Immature natural killer cell (primary cell): ENCODE measurements at places on chromosomes 2 and 18.

DNA sequence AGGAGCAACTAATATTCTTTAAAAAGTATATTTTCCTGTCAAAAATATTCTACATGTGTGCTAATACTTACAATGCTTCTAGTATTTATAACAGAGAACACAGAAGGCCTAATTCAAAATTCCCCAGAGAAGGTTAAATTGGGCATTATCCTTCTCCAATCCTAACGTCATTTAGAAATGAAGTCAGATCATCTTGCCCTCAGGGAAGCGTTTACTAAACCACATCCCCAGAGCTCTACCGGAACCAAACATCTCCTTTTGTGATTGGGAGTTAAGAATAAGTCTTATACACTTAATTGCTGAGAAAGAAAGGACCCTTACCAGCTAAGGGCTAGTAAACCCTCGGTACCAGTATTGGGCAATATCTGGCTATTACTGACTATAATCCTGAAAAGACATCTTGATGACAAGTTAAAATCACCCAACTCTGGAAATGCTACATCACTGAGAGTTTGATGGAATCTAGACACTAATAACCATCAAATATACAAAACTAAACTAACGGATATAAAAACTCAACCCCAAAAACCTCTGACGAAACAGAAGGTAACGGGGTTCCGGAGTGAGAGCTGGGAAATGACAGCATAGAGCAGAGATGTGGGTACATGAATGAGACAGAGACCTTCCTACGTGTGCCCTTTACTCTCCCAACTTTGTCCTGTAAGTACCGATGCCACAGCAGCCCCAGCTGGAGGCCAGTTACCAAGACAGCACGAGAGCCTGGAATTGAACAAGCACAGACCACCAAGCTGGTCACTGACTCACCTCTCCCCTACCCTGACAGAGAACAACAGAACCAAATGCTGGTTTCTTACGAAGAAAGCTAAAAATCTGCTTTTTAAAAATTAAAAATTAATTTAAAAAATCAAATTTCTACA lies 35.0 kb downstream of the WDSUB1 start:
- DNase-seq, result no peak

GRCh38 chr2:119710281-119710680 lies 31.3 kb downstream of the TMEM177 start:
- DNase-seq, result no peak

- DNase-seq, result no peak
Measured at GRCh38 chr2:191198271-191198670, 46.9 kb upstream of the MYO1B start.

DNA sequence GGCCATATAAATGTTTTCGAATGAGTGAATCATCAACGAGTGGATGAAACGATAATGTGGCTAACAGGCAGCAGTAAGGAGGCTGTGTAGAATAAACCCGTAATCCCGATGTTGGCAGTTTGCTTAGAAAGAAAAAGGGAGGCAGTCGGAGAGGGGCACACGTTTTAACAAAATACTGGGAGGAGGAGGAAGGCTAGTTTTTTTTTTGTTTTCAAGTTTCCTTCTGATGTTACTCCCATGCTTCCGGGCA lies 476 bp upstream of the MSH2 start:
- DNase-seq, result no peak

- DNase-seq, result no peak
Measured at GRCh38 chr2:9333591-9334171, 89.6 kb downstream of the ITGB1BP1 start.

- DNase-seq, result no peak
Measured at GRCh38 chr18:35289727-35290093, 319 bp downstream of the ZSCAN30 start.

DNA sequence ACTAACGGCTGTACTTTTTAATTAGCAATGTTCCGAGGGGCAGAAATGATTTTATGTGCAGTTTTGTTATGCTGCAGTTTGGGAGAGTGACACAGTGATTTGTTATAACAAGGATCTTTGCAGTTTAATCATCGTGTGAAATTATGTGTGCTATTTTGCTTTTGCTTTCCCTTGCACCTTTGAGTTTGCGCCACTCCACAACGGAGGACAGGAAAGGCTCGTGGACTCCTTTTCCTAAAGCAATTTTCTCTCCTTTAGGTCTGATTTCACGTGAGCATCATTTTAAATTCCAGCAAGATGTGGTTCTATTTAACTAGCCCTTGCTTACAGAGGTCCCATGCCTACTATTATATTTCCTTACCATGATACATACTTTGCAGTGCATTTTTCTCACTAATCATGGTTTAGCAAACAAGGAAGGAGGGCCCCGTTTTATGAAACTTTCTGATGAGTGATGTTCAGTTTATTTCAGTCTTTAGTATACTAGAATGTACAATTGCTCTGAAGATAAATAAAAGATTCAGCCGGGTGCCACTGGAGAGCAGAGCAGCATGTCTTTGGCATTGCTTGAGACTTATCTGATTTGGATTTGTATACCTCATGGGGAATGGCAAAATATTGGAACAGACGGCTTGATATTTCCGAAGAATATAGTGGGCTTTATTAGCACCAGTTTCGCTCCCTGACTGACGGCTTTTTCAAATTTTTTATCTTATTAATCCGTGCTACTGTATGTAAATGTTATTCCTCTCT lies 528.2 kb upstream of the FANCL start:
- DNase-seq, result no peak

GRCh38 chr2:154707994-154708575 lies 9.6 kb downstream of the KCNJ3 start:
- DNase-seq, result no peak

DNA sequence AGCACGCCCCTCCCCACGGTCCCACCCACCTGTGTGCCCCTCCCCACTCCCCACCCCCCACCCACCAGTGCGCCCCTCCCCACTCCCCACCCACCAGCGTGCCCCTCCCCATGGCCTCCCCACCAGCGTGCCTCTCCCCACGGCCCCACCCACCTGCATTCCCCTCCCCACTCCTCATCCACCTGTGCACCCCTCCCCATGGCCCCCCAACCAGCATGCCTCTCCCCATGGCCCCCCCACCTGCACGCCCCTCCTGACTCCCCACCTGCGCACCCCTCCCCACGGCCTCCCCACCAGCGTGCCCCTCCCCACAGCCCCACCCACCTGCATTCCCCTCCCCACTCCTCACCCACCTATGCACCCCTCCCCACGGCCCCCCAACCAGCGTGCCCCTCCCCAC lies 190.2 kb downstream of the EIPR1 start:
- no peak for DNase-seq

DNA sequence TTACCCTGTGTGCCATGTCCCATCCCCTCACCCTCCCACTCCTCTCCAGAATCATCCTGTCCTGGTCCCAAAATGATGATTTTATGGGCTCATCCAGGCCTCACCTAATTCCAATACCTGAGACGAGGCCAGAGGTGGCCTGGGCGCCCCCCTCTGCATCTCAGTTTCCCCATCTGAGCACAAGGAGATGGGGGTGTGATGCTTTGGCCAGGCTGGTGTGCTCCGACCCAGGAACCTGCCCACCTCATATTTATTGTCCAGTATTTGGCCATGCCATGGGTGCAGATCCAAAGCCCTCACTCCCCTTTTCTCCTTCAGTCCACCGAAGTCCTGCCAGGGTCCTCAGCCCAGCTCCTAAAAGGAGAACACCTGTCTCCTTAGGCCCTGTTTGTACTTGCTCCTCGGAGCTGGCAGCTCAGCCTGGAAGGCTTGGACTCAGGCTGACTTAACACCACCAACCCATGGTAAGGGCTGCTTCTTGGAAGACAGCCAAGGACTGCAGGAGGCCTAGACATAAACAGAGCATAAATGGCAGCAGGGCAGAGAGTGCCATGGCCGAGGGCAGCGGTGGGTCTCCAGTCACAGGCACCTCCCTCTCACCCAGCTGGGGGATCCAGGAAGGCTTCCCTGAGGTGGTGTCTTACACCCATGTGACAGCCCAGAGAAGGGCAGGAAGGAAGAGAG lies 3.6 kb downstream of the TEX51 start:
- DNase-seq, result no peak

DNA sequence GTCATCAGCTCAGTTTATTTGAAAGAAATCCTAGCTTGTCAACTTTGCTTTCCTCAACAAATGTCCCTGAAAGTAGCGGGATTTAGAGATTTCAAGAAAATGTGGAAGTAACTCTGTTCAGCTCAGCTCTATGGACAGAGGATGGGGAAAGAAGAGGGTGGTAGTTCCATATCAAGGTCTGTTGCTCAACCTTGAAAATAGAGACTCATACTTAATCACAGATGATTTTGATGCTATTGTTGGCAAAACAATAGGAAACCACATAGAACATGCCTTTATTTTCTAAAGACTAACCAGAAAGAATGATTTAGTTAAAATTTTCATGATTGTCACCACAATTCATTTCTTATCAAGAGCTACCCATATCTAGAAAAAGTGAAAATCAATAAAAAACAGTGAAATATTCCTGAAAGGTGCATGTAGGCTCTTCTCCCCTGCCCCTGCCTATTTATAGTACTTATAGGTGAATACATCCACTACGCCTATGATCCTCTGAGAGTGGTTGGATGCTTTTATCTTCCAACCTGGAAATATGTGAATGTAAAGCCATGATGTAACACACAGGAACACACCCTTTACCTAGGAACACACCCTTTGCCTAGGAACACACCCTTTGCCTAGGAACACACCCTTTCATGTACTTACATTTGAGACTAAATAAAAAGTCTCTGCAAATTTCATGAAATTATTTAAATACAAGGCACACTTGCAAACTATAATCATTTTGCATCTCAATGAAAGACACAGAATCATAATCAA lies 65.8 kb downstream of the ETAA1 start:
- DNase-seq, result no peak

DNA sequence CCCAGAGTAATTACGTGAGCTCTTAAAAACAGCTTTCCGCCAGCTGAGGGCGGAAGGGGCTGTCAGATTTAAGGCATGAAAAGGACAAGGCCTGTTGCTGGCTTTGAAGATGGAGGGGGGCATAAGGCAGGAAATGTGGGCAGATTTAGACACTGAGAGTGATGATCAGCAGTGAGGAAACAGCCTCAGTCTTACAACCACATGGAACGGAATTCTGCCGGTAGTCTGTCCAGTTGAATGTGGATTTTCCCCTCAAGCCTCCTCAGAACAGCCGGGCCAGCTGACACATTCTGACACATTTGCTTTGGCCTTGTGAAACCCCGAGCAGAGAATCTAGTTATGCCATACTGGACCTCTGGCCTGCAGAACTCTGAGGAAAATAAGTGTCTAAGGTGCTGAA lies 16.6 kb downstream of the POLE4 start:
- no peak for DNase-seq

DNA sequence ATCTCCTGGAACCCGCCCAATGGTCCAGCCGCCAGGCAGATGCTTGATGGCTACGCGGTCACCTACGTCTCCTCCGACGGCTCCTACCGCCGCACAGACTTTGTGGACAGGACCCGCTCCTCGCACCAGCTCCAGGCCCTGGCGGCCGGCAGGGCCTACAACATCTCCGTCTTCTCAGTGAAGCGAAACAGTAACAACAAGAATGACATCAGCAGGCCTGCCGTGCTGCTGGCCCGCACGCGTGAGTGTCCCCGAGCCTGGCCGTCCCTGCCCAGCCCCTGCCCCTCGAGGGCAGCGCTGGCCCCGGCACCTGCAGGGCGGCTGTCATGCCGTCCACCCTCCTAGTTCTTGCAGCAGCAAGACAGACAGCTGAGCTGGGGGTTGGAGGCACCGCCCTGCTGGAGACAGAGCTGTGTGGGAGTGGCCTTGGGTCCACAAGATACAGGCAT lies 36.7 kb downstream of the MTERF4 start:
- DNase-seq, result no peak

DNA sequence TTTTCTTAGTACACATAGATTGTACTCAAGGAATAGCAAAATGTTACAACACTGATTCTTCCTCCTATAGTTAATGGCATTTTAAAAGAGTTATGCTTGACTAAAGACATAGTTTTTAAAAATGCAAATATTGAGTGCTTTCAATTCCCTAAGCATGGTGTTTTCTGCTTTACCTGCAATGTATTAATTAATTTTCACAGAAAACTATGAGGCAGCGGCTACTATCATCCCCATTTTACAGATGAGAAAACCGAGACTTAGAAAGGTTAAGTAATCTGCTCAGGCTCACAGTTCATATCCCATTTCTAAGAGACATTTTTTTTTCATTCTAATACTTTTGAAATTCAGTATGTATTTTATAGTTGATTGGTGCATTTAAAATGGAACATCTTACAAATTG lies 38.0 kb downstream of the BMP10 start:
- DNase-seq, result no peak

DNA sequence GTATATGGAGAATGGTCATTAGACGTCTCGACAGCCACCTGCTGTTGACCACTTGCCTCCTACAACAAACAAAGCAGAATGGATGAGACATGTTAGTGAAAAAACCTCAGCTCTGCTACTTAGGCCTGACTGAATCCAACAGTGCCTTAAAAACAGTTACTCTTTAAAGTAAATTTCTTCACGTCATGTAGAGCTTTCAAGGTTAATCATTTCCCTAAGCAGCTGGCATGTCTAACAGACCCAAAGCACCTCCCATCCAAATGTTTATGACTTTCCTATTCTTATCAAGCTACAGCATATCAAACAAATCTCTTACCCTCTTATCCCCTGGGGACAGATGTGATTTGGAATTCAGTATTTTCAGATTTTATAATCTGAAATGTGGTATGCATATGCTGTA lies 75.6 kb upstream of the ITGB6 start:
- DNase-seq, result no peak
